GM04503 (cell line): ENCODE measurements at places on chromosomes 11 and 22.

- DNase-seq, result no peak
These were observed 8.2 kb downstream of the STX5 start for GRCh38 chr11:62823677-62824076.

- DNase-seq, result no peak
These were observed 68.2 kb upstream of the B3GAT1 start for GRCh38 chr11:134480136-134480712.

DNA sequence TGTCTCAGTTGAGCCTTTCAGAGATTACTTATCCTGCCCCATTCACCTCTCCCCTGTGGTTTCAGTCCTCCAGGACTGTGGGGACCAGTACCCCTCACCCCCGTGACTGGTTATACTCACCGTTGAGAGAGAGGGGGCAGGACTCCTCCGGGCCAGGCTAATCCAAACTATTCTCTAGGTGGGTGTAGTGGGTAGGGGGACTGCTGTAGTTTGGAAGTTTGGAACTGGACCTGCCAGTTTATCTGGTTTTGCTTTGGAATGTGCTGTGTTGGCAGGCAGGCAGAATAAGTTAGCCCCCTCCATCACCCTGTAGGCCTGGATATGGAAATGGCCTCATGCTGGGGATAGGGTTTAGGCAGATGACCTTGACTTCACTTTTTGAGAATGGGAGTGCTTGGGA lies 13.5 kb downstream of the TEAD1 start:
- DNase-seq, result no peak

GRCh38 chr22:30695351-30695851 lies 727 bp downstream of the OSBP2 start:
- no peak for DNase-seq

- DNase-seq, result no peak
These were observed 744 bp downstream of the PRAME start for GRCh38 chr22:22558071-22558971.

DNA sequence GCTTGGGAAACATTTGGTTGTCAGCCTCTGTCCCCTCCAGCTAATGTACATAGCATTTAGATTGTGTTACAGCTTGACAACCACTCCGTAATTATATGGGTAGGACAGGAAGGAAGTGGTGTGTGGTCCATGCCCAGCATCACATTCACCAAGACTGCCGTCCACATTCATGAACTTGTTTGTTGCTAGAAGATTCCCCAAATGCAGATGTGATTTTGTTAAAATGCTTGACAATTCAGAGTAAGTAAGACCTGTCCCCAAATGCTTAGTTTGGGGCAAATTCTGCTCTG lies 1482.7 kb downstream of the TBC1D22A start:
- DNase-seq, result no peak

GRCh38 chr22:50089682-50090411 lies at the start of gene MOV10L1:
Gene MOV10L1 (plus strand): TSS chr22:50090006. CDS start chr22:50090089, 83 bp downstream.
- no peak for DNase-seq

DNA sequence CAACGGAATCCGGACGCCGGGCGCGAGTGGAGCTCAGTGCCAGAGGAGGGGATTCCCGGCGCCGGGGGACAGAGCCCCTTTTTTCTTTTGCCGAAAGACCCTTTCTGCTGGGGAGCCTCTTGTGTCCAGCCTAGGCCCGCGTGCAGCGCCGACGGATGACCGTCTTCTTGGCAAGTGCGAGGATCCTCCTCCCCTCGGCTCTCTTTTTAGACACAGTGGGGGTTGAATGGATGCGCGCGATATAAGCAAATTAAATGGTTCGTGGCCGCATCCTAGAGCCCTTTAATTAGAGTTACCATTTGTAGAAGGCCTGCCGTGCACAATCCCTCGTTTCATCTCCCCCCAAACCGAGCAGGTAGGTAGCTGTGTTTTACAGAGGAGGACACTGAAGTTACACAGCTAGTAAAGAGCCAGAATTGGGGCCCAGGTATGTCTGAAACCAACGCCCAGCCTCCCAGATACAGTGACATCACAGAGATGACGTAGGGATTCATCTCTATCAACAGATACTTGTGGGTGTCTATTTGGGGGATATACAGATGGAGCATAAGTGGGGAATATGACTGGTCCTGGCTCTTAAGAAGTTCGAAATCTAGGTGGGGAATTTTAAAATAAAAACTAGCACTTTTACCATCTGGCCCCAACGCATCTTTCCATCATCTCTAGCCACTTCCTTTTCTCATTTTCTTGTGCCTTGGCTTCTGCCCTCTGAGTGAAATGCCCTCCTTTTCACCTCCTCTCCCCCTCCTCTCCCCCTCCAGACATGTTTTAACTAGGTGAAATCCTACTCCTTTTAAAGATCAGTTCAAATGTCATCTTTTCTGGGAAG lies 875 bp downstream of the TCP11L1 start:
- DNase-seq, result no peak

DNA sequence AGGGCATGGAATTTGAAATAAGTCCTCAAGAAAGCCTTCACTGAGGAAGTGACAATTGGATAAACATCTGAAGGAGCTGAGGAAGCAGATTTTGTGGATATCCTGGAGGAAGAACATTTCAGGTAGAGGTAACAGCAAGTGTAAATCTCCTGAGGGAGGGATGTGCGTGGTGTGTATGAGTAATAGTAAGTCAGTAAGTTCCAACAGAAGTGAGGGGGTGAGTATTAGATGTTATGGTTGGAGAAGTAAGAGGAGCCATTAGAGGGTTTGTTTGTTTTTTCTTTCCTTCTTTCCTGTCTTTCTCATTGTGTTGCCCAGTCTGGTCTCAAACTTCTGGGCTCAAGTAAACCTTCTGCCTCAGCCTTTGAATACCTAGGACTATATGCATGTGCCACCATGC lies 29.0 kb downstream of the ANKRD42 start:
- no peak for DNase-seq

GRCh38 chr11:11967669-11968510 lies 40.5 kb downstream of the DKK3 start:
- no peak for DNase-seq

DNA sequence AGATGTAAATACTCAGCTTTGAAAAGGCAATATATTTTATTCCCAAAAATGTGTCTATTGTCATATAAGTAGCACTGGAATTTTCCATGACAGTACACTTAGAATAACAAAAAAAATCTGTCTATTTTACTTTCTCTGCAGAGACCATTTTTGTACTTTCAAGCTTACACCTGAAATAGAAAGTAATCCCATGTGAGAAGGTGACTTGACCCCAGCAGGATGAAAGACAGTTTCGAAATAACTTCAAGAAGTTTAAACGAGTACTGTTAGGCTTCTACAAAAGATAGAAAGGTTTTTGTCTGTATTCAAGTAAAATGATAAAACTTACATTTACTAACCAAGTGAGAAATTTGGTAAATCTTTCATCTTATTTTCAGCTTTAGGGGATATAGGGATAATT lies 259.9 kb upstream of the CTSC start:
- DNase-seq, result no peak

DNA sequence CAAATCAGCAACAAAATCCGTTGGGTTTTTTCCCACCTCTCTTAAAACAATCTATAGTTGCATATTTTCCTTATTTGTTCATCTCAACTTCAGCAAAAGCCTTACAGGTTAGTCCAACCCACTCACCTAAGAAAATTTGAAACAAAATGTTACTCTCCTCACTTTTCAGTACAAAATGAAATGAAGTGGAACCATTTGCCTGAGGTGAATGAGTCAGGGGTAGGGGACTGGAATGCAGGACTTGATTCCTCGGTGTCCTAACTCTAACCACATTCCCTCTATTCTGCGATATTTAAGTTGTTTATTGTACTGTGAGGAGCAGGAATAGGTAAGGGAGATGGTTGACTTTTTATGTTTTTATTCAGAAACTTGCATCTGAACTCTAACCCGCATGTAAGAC lies 16.4 kb downstream of the ATP5MG start:
- DNase-seq, result no peak

- DNase-seq, result no peak
These were observed 8.0 kb downstream of the MPST start for GRCh38 chr22:37027556-37027955.
